ENCODE measurements at places on chromosomes 5 and 9.
A peak's percentile ranks its signal among the peaks of the same experiment; 100 is the strongest.

- DNase-seq = no peak
Measured at GRCh38 chr5:16508730-16509531, 43.3 kb upstream of the ZNF622 start.

- DNase-seq = no peak
Measured at GRCh38 chr5:160843240-160843639, 8.8 kb downstream of the ATP10B start.

- no peak for DNase-seq
Measured at GRCh38 chr5:88758184-88758583, 124.8 kb downstream of the MEF2C start.

DNA sequence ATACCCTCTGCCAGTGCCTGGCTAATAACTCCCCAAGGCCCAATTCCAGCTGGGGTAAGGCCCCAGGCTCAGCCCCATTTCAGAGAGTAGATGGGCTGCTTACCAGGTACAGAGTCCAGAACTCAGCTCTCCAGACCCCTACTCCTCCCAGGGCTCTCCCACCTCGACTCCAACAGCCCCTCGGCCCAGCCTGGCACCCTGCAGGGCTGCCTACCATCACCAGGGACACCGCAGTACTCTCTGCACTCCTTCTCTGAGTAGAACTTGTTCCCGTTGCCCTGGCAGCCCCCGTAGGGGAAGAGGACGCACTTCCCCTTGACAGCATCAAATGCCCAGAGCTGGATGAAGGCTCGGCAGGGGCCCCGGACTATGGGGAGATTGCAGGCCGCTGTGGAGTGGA is 17.4 kb downstream of the AMBP start:
- peak; percentile 44 for DNase-seq

DNA sequence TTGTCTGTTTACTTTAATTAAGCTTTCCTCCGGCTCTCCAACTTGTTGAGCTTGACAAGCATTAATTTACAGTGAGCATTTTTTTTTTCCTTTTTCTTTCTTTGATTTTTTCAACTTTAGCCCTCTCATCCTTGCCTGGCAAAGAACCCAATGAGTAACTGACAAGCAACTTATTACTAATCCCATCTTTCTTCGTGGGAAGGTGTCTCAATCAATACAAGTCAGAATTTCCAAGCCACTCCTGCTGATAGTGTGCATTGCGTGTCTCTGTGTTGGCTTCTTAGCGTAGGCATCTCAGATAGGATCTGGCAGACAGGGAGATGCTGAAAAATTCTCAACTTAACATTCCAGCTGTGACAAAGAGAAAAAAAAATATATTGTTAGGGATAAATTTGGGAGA is 527.7 kb upstream of the WWC1 start:
- DNase-seq = no peak

DNA sequence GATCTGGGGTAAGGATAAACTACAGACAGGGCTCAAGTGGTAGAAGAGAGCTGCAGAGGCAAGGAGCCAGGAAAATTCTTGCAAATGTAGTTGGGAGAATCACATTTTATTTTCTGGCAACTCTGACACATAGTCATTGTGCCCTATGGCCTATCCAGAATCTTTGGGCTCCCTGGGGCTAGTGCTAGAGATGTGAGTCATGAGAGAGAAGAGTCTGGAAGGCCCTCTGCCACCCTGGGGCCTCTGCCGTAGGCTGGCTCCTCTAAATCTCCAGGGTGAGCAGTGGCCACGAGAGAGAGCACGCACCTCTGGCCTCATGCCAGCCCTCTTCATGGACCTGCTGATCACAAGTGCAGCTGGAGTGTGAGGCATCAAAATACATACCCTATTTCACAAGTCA is 74.3 kb upstream of the SSBP2 start:
- DNase-seq = no peak

DNA sequence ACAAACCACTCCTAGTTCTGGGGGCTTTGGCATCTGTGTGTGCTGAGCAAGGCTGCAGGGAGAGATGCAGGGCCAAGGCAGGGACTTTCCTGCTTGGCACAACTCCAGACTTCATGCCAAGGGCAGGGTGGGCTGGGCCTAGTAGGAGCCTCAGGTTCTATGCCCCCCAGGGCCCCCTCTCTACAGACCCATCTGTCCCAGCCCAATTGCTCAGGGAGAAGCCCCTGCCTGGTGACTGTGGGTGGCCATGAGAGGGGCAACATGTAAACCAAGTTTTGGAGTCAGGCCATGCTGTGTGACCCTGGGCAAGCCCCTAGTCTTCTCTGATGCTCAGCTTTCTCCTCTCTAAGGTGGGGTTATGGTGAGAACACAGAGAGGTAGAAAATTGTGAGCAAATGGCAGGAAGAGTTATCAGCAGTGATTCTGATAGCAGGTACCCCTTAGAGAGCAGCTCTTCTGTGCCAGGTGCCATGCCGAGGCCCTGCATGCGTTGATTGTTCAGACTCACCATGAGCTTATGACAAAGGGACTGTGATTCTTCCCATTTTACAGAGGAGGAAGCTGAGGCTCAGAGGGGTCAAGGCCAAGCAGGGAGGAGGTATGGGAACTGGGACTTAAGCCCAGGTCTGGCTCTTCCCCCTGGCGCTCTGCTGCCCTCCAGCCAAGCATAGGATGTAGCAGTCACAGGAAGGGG is 5.2 kb downstream of the OLFML2A start:
- DNase-seq = peak; percentile 26

- DNase-seq = no peak
Measured at GRCh38 chr5:55657443-55657842, 54.7 kb downstream of the SLC38A9 start.

- no peak for DNase-seq
Measured at GRCh38 chr5:59829386-59829785, 64.1 kb downstream of the PDE4D start.

DNA sequence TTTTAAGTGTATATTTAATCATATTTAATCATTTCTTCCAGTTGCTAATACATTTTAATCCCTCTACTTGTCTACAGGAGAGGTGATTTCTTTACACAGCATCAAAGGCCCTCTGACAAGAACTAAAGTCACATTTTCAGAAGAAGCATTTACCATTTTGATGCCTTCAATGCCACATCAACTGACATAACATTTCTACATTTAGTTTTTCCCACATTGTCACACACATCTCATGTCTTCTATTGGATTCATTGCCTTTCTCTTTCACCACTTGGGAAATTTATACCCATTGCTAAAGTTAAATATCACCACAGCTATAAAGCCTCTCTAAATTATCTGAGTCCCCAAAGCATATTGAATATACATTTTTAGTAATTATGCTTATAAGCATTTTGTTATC is 1907.5 kb upstream of the CDH9 start:
- no peak for DNase-seq

- no peak for DNase-seq
Measured at GRCh38 chr5:89260254-89260653, 377.3 kb upstream of the MEF2C start.

DNA sequence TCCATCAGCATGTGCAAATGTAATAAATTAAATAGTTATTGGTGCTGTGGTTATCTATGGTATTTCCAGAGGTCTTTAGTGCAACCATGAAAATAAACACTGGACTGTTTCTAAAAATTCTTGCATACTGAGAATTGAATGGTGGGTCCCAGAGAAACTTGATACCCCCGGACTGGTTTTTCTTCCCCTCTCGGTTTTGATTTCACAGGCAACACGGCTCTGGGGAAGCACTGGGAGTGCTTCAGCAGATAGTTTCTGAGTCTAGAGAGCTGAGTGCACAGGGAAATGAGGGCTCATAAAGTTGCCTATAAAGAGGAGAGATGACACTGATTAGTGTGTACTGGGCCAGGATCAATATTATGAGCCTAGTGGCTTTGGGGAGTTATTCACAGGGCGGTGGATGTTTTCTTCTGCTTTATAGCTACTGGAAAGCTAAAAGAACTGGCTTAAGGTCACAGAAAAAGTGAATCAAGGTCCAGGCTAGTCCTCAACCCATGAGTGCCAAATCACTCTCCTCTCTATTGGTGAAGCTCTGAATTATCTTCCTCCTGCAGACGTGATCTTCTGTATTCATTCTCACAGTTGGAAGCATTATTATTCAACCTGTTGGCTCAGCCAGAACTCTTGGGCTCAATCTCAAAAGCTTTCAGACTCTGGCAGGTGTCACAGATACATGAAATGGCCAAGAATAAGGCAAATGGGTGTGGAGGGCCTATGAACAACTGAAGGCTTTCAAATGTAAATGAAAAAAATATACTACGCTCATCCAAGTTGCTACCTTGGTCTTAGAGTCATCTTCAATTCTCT is 170.2 kb upstream of the HMHB1 start:
- no peak for DNase-seq

GRCh38 chr9:90969021-90969675 is 167.5 kb downstream of the SYK start:
- DNase-seq = no peak

DNA sequence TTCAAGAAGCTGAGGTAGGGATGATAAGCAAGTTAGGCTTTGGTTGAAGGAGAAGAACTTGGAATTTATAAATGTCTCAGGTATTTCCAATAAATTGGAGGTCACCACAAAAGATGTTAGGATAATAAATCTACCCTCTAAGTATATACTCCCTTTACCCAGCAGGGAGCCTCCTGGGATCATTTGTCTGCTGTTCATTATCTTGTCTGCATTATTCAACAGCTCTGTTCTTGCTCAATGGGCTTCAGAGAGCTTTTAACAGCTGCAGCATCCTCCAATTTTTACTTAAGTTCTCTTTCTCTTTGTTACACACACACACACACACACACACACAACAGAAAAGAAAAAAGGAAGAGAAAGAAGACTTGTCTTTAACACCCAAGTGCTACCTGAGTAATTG is 51.7 kb upstream of the VPS13A start:
- no peak for DNase-seq

GRCh38 chr5:96780626-96781025 is 27.1 kb downstream of the ERAP1 start:
- DNase-seq = no peak

DNA sequence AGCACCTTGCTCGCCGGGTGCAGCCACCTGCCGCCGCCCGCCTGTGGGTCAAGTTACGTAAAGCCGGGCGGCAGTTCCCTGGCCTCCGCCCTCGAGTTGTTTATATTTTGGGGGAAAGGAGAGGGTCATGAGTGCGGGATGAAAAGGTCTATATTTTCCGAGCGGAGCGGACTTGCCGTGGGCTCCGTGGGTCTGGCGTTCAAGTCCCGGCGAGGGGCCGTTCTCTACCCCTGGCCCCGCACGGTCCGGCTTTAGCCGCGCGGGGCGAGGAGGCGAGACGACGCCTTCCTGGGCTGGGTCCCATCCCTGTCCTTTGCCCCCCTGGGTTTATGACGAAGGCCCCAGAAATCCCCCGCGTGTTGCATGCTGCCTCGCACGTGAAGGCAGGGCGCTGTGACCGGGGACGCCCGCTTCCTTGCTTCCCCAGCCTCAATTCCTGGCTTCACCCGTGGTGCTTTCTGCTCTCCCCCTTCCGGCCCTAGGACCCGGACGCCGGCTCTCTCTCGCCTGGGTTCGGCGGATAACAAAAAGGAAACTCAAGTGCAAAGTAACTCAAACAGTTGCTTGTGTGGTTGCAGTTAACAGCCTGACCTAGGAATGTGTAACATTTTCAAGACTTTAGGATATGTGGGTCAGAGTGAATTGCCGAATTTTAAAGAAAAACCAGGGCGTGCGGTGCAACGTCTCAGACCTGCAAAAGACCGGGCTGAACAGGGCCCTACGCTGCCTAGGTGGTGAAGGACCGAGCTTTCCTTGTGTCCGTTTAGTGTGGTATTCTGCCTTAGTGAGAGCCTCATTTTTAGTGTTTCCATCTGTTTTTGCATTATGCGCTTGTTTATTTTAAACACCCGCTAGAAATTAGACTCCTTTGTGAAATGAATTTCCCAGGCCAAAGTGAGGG is 810 bp downstream of the VPS13A start:
- no peak for DNase-seq

GRCh38 chr5:135130261-135131215 is 96.5 kb upstream of the PITX1 start:
- no peak for DNase-seq

DNA sequence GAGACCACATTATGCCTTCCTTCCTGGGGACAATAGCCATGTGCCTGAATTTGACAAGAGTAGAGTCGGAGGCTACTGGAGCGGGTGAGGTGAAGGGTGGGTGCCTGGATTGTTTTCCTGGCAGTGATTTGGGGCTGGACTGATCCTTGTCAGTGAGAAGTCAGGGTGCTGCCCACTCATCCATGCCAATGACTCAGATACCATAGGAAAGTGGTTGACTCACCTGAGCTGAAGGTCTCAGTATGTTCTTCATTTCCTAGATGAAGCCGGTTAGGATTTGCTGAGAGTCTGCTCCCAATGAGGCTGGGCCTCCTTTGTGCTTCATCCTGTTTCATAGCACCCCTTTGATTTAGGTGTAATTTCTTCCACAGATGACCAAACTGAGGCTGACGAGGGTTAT is 366.0 kb downstream of the KDM4C start:
- DNase-seq = no peak

GRCh38 chr9:111644195-111644772 is 13.2 kb downstream of the DNAJC25 start:
- no peak for DNase-seq

DNA sequence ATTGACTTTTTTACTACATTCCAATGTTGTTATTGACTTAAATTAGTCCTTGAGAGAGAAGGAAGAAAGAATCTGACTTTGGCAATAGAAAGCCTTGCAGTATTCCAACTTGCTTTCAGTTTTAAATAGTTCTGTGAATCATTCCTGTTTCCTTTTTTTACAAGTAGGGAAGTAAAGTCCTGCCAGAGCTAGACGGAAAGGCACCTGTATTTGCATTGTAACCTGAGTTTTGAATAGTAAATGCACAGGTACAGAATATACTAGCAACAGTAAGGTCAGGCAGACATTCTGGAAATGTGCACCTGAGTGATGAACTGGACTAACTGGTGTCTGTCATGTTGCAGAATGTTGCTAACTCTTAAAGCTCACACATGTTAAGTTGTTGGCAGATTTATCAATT is 100.9 kb downstream of the PRKACG start:
- DNase-seq = no peak

DNA sequence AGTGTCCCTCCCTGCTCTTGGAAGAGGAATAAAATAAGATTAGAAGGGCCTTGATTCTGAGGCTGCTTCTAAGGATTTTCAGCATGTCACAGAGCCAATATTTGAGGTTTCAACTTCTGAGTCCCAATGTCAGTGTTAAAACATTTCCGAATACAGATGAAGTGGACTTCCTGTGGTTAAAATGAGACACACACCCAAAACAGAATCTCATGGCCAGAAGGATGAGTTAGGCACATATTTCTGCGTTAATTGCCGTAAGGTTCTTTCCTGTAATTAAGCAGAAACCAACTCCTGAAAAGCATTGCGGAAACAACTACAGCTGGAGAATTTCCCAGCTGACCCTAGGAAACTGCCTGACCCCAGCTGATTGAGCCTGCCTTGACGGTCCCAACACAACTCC is 10.4 kb upstream of the ZNF354B start:
- DNase-seq = no peak

DNA sequence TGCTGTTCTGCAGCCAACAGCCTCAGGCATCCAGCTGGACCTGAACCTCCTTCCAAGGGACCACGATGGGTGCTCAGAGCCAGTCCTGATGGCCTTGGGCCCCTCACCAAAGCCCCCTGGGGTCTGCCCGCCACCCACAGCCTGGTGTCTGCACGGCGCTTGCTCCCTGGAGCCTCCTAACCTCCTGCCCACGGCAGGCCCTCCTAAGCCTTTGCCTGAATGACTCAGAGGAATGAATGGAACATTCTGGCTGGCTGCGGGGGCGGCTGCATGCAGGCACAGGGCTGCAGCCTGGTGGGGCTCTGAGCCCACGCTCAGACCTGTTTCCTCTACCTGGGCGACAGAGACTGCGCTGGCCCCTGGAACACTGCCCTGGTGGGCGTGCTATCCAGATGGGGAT is 6.9 kb downstream of the SOHLH1 start:
- DNase-seq = no peak

- DNase-seq = no peak
Measured at GRCh38 chr5:50727149-50727496, 60.7 kb downstream of the PARP8 start.

GRCh38 chr5:54756796-54757402 is 228.5 kb downstream of the ESM1 start:
- no peak for DNase-seq
